ENCODE measurements at places on chromosomes 3 and 15.

DNA sequence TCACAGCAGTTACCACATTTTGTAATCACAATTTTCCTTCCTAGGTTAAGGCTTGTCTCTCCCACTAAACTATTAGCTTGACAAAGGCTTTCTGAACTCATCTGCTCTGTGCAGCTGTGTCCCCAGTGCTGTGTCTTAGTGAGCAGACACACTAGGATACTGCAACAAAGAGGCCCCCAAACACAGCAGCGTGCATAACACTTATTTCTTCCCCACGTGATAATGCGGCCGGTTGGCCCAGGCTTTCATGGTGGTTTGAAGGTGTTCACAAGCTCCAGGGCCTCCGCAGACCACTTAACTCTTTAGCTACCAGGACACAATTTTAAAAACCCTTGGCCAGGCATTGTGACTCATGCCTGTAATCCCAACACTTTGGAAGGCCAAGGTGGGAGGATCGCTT is 2.2 kb upstream of the HDAC11 start:
- DNase-seq: no peak

GRCh38 chr15:56491110-56491722 is 26.3 kb upstream of the MNS1 start:
- DNase-seq: peak; percentile 28

- no peak for DNase-seq
Observed at GRCh38 chr3:46873521-46873920, 4.0 kb upstream of the PTH1R start.

DNA sequence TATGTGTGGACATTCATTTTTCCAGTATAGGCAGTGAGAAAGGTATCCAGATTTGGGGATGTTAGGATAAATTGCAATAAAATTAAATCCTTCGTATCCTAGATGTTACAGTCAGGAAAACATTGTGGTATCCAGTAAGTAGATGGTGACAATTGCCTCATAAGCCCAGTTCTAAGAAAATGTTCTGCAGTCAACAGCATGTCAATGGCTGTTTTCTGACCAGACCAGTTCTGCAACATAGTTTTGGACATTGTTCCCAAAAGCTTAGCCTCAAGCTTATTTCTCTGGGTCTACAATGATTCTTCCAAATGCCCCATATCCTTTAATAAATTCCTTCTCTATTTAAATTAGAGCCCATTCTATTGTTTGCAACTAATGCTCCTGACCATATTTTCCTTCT is 480.7 kb downstream of the FHIT start:
- no peak for DNase-seq

DNA sequence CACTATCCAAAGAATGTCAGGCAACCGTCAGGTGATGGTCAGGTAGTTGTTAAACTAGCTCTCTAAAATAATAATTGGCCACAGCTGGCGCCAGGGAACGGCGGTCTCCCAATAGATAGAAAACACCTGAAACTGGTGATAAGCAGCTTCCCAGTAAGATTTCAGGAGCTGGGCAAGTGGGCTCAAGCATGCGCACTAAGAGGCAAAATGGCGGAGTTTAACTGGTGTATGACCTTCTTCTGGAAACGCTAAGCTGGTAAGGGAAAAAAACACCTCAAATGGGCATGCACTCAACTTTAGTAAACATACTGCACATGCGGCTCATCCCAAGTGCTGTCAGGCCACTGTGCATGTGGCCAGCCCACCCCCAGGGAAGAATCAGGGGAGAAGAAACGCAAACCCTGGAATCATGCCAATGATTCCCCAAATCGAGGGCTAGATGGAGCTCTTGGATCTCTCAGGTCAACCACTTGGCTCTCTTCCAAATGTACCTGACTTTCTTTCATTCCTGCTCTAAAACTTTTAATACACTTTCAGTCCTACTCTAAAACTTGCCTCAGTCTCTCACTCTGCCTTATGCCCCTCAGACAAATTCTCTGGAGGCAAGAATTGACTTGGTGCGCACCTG is 195.0 kb downstream of the ZNF621 start:
- no peak for DNase-seq

- no peak for DNase-seq
Observed at GRCh38 chr15:52023169-52023922, 4.3 kb downstream of the MAPK6 start.

DNA sequence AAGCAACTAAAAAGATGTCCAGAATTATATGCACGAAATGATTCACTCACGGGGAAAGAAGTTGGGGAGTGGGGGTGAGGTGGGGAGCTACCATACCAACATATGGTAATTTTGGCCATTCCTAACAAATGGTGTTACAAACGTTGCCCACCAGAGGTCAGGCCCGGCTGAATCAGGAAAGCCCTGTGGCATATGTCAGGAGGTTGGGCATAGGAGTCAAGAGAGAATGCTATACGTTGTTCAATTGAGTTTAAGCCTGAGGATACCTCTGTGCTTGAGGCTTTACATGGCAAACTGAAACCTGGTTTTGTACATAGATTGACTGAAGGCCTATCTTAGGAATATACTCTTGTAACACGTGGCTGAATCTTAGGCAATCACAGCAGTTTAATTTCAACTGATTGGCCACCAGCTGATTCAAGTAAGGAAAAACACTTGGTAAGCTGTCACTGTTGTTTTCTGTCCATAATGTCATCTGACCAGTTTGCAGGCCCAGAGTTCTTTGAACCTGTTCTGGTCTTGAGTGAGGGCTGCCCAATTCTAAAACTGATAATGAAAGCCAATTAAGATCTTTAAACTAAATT is 23.4 kb upstream of the SLC2A2 start:
- DNase-seq: peak; percentile 62

DNA sequence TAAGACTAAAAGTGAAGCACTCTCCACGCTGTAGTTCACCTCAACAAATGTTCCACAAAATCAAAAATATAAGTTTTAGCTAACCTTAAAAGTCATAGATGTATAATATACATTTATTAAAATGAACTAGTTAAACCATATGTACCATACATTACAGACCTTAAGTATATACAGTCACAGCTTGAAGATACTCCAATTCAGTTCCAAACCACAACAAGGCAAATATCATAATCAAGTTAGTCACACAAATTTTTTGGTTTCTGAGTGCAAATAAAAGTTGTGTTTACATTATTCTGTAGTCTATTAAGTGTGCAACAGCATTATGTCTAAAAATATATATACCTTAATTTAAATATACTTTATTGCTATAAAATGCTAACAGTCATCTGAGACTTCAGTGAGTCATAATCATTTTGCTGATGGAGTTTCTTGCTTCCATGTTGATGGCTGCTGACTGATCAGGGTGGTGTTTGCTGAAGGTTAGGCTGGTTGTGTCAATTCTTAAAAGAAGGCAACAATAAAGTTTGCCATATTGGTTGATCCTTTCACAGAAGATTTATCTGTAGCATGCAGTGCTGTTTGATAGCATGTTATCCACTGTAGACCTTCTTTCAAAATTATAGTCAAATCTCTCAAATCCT is 736.7 kb downstream of the NSUN3 start:
- no peak for DNase-seq

DNA sequence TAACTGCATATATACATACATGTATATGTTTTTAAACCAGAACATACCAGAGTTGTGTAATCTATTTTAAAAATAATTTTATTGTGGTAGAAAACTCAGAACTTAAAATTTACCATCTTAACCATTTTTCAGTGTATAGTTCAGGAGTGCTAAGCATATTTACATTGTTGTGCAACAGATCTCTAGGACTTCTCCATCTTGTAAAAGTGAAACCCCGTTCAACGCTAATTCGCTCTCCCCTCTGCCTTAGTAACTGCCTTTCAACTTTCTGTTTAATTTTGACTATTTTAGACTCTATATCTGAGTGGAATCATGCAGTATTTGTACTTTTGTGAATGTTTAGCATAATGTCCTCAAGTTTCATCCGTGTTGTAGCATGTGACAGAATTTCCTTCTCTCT is 51.8 kb upstream of the SSR3 start:
- no peak for DNase-seq

DNA sequence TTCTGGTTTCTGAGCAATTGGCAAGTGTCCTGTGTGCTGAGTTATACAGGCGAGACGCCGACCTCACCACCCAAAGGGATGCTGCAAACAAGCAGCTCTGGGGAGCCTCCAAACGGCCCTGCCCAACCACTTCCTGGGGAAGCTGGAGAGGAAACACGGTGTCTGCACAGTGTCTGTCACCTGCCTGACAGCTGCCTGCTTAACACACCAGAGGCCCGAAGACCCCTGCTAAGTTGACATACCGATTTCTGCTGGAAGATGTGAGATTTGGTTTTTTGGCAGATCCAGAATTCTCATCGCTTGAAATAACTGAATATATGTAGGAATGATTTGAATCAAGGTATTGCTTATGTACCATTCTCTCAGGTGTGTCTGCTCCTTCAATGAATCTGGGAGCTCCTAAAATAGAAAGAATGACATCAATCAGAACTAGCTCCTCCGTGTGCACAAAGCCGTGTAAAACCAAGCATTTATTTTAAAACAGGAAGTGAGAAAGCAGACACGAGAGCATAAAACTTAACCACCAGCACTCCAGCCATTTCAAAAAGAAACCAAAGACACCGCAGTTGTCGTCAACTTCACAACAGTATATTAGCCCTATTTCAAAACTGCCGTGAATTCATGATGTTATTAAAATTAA is 27.2 kb downstream of the LRRC2 start:
- DNase-seq: no peak

GRCh38 chr15:42184296-42184695 is 23.8 kb downstream of the VPS39 start:
- DNase-seq: no peak

All from amniotic stem cell (primary cell).